ENCODE measurements at places on chromosomes 5 and 9. TPM values are rescaled to one million over a fixed set of nuclear protein-coding genes. Genes with fewer than 3 reads are reported as not detected.

The PCDHB1 gene
- total RNA-seq: not detected

GRCh38 chr5:35001842-35002241 is 45.9 kb downstream of the AGXT2 start:
- DNase-seq: no peak

- no peak for DNase-seq
Observed at GRCh38 chr5:127772531-127772930, 69.3 kb downstream of the CCDC192 start.

- no peak for DNase-seq
Observed at GRCh38 chr5:110844251-110844650, 105.4 kb downstream of the SLC25A46 start.

- DNase-seq: no peak
Observed at GRCh38 chr9:4741365-4742089, 525 bp upstream of the AK3 start.

The WDR38 gene
- not detected for total RNA-seq

The PCDHGA5 gene
- total RNA-seq: 2.2 TPM

DNA sequence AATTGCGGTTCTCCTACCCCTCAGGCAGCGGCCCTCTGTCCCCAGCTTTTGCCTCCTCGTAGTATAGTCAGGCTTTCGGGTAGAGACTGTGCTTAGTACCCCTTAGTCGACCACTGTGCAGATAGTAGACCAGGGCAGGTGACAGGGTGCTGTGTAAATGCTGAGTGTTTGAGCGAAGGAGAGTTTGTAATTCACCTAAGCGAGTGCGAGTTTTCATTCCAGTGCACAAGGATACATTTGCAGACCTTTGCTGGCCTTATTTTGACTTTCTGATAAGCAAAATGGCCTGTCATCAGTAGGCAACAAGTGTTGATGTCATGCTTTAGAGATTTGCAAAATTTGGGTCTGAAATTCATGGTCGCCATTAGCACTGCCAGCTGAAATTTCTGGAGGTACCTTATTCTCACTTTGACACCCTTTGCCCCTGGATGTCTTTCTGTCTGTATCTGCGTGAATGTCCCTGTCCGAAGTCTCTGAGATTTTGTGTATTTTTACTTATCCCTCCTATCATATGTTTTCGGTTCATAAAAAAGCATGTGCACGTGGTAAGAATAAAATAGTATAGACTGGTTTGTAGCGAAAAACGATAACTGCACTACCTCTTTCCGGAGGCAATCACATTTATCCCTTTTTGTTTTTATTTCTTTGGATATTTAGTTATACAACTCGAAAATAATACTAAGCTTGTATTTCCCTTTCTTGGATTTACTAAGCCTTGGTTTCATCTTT is 1.9 kb downstream of the LMNB1 start:
- DNase-seq: no peak

DNA sequence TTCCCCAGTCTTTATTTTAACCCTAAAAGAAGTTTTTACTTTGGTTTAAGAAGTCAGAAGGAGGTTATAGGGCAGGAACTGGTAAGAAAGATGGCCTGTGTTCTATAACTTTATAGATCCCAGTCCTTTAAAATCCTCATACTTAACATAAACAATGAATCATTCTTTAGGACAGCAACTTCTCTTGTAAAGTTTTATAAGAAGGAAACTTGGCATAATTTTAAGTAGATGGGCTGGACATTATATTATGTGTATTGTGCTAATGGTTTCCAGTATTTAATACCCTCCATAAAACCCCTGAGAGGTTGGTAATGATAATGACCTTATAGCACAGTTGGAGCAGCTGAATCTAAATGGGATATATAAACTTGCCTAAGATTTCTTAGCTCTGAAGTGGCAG is 247.2 kb downstream of the FAM170A start:
- no peak for DNase-seq

DNA sequence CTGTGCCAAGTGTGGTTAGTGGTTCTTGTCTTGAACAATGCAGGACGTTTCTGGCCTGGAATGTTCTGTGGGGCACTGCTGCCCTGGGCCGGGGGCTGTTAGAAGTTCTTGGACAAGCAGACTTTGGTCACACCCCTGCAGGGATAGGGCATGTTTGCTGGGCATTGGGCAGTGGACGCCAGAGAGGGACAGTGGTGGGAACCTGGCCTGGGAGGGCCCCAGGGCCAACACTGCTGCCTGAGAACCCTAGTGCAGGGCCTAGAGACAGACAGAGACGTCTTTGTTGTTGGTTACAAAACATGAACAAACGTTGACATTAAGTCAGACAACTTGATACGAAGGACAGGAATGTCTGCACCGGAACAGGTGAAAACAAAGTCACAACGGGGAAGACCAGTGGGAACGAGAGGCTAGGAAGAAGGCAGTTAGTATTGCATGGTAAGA is 57.0 kb downstream of the WNK2 start:
- DNase-seq: no peak

DNA sequence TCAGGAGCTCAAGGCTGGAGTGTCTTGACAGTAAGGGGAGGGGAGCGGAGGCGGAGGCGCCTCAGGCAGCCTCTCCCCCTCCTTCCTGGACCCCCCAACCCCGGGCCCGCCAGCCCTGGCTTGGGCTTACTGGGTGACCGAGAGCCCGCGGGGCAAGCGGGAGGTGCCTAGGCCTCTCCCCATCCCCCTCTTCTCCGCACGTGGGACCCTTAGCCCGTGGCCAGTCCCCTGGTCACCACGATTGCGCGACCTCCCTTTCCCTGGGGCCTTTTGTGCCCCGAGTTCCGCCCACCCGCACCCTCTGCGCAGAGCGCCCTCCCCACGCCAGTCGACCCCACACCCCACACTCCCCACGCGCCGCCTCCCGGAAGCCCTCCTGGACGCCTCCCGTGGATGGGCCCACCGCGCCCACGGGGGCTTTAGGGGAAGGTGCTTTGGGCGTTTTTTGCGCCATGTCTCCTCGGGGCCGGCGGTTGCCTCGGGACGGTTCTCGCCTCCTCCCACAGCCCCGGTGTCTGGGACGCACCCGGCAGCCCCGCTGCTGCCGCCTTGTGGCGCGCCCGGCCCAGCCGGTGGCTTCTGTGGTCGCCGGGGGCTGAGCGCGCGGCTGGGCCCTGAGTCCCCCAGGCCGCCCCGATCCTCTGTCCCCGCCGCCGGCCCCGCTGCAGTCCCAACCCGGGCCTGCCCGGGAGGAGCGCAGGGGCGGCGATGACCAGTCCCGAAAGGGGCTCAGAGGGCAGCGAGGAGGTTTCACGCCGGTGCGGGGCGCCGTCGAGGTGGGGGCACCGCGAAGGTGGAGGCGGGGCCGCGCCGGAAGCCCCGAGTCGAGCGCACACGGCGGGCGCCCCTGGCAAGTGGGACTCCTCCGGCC is 3.2 kb downstream of the TOR4A start:
- peak; percentile 74 for DNase-seq

- DNase-seq: no peak
Observed at GRCh38 chr5:31133488-31133887, 60.0 kb upstream of the CDH6 start.

GRCh38 chr5:72468024-72468423 is 39.2 kb downstream of the ZNF366 start:
- no peak for DNase-seq

The CCDC183 gene
- total RNA-seq: 0.88 TPM

DNA sequence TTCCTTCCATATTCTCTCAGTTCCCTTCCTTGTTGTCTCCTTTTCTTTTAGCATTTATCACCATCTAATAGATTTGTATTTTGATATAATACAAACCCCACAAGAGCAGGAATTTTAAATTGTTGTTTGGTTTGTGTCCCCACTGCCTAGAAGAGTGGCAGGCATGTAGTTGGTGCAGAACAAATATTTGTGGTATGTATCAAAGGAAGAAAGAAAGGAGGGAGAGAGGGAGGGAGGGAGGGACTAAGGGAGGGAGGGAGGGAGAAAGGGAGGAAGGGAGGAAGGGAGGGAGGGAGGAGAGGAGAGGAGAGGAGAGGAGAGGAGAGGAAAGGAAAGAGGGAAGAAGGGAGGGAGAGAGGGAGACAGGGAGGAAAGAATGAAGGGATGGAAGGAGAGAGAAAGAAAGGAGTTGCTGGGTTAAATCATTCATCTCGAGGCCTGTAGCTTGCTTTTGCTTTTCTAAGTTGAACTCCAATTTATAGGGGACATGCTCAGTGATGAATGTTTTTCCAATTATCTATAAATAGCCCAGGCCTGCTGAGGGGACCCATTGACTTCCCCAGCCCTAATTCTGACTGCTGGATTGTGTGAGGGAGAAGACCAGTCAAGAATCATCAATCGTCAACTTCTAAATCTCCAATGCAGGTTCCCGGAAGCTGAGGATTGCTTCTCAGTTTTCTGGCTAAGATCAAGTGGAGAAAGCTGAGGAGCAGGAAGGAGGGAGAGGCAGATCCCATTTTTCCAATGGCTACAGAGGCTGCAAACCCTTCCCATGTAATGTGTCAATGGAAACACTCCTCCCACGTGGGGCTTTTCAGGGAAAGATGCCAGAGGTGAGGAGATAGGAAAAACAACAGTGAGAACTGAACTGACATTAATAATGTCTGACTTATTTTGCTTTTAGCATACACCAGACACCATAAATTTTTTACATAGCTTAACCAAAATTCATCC is 320.7 kb downstream of the ASTN2 start:
- no peak for DNase-seq

DNA sequence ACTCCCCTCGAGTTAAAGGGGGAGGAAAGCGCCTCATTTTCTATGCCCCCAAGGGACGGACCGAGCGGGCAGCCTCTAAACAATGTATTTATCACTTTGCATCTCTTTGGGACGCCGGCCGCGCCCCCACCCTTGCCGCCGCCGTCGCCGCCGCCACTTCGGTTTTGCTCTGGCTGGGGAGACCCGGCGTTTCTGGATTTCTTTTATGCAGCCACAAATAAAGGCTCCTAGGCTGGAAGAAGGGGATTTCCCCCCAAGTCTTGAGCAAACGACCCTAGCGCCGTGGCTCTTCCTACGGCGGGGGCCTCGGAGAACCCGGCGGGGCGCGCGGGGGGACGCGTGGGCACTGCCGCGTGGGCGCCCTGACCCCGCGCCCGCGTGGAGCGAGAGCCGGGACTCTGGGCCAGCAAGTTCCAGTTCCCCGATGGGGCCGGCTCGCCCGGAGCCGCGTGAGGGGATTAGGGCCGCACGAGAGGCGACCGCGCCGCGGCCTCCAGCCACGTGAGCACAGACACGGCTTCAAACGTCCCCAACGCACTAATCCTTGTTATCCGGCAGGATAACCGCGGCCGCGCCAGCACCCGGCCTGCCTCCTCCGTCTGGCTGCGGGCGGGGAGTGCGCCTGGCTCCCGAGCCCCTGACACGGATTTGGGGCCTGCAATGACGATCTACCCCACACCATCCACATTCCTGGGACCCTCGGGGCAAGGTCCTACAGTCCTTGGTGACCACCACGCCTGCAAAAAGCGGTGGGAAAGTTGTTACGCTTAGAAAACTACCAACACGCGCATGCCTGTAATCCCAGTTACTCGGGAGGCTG is 7.9 kb upstream of the NEUROG1 start:
- no peak for DNase-seq

- no peak for DNase-seq
Observed at GRCh38 chr5:176415240-176415951, 943 bp downstream of the CLTB start.

- peak; percentile 87 for DNase-seq
Observed at GRCh38 chr9:136110082-136111061, 8.3 kb downstream of the TMEM250 start.

- no peak for DNase-seq
Observed at GRCh38 chr5:78320401-78320800, 25.9 kb upstream of the AP3B1 start.

The FBXO4 gene
- 16.5 TPM for total RNA-seq

The IFNA2 gene
- total RNA-seq: 0.86 TPM

GRCh38 chr9:128288273-128289004 is 12.4 kb downstream of the SWI5 start:
- DNase-seq: no peak

DNA sequence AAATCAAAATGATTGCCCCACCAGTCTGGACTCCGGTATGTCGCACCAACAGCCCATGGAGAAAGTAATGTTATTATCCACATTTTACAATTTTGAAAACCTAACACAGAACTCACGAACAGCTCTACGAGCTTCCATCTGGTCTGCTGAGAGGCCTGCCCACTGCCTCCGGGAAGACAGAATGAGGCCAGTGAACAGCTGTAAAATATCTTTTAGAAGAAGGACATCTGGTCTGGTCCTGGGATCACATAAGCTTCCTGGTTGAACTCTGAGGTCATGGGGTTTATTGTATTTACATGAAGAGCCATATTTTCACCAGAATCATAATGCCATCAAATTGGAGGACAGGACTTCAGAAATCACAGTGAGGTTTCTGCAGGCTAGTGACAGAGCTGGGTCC is 89.0 kb downstream of the FRMD3 start:
- no peak for DNase-seq

GRCh38 chr5:5644249-5644648 is 221.8 kb downstream of the ICE1 start:
- DNase-seq: no peak

GRCh38 chr9:13734601-13735000 is 455.1 kb upstream of the MPDZ start:
- no peak for DNase-seq

GRCh38 chr9:134611046-134611445 is 30.6 kb upstream of the COL5A1 start:
- DNase-seq: no peak

- DNase-seq: no peak
Observed at GRCh38 chr9:130444565-130445221, at the start of gene ASS1. TSS of gene ASS1 (plus strand) at chr9:130444961. CDS start at chr9:130452229, 7,268 bp downstream.

DNA sequence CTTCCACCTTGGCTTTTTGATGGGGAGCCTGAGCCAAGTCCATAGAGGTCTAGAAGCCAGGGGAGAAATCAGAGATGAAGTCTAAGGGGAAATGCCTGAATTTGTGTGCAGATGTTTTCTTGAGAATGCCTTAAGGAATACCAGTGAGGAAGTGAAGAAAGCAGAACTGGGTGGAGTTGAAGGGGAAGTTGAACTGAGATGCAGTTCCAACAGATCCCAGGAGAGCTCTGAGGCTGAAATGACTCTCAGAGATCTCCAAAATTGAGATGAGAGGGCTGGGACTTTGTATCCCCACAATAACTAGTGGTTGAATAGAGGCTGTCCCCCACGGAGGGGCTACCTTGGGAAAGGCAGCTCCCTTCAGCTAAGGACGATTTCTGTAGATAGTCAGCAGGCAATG is 197.1 kb downstream of the ZNF462 start:
- DNase-seq: no peak

DNA sequence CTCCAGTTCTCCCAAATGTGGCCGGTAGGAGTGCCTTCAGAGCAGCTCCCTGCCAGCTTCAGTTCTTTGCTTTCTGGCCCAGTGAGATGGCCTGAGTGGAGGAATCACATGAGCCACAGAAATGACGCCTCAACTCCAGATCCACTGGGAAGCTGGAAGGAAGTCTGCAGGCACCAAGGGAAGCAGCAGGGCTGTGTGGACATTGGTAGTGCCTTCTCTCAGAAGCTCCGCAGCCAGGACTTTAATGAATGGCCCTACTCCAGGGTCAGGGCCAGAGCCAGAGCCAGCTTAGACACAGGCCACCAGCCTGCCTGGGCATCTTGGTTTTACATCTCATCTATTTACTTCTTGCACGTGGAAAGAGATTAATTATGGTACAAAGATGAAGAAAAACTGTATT is 12.0 kb upstream of the PSMB7 start:
- DNase-seq: no peak

All from spleen (tissue), 13 donors.